ENCODE measurements at places on chromosomes 5 and 9.

DNA sequence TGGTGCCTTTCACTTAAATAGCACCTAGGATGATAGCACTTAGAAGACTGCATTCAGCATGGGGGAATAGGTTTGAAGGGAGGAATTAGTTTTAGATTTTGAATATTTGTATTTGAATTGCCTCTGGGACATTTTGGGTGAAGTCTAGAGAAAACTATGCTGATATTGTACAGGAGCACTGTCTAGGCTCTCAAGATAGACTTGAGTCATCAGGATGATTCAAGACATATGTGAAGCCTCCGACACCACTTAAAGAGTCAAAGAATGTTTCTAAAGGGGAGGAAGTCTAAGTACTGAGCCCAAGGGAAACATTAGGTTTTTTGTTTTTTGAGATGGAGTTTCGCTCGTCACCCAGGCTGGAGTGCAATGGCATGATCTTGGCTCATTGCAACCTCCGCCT, 63.9 kb upstream of the CCDC180 start:
- DNase-seq, result no peak

- peak; percentile 2 for DNase-seq
Observed at GRCh38 chr5:125835293-125836172, 587.7 kb upstream of the GRAMD2B start.

- no peak for DNase-seq
Observed at GRCh38 chr5:10789726-10790125, 28.7 kb upstream of the DAP start.

- no peak for DNase-seq
Observed at GRCh38 chr9:9881692-9882091, 731.1 kb downstream of the PTPRD start.

DNA sequence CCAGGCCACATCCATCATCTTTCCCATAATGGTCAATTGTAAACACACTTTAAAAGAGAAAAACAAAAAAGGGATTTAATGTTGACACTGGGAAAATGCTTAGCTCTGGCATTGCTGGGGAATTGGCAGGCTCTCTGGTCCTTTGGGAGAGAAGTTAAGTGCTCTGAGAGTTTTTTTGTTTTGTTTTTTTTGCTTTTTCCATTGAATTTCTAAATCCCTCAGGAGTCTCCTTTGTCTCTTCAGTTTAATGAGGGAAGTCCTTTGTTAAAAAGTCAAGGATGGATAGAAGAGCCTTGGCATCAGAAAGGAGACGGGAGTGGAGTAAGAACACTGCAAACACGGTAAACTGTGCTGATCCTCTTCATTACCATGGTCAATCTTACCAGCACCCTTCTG, 7.1 kb upstream of the HAND1 start:
- no peak for DNase-seq

GRCh38 chr5:156367597-156367996, 40.6 kb downstream of the SGCD start:
- DNase-seq, result no peak

- DNase-seq, result no peak
Observed at GRCh38 chr9:1927546-1927945, 87.6 kb upstream of the SMARCA2 start.

GRCh38 chr5:76526950-76527583, 96.1 kb downstream of the F2RL2 start:
- DNase-seq, result no peak

DNA sequence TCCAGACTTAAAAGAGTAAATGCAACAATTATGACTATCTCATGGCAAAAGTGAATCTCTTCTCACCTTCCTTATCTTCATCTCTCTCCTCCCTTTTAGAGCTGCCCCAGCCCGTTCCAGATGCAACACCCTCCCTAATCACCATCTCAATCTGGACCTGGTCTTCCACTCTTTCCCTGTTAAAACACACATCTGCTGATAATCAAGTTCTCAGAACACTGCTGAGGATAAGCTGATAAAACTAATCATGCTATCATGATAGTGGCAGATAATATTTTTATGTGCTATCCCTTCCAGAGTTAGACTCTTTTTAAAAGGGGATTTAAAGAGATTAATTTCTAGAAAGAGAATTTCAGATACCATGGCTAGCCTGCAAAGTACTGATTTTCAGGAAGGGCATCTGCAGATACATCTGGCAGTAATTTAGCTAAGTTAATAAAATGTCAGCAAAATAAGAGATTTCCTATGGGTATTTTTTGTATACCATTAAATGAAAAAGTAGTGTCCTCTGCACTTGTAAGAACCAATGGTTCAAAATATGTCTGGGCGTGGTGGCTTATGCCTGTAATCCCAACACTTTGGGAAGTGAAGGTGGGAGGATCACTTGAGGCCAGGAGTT, 17.2 kb downstream of the SGTB start:
- DNase-seq, result no peak

GRCh38 chr9:112617371-112617770, 100.5 kb downstream of the INIP start:
- no peak for DNase-seq

DNA sequence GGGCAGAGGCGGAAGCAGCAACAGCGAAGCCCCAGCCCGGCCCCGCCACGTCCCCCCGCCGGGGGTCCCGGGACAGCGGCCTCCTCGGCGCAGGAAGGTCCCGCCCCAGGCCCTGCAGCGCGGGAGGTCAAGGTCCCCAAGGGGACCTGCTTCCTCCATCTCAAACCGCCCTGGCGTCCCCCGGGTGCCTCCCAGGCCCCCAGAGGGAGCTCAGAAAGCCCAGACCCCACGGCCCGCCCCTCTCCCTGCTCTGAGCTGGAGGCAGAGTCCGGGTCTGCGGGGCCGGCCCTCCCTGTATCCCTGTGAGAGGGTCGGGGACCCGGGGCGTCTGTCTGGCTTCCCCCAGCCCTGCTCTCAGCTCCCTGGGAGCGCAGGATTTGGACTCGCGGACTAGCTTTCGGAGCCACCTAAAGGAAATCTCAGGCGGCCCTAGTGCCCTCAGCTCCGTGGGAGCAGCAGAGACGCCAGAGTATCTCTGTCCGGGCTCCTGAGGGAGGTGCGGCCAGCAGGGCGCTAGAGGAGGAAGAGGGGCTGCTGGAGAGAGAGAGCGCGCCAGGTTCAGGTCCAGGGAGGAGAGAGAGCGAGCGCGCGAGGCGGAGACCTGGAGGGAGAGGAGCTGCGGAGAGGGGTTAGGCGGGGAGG, 30.7 kb downstream of the EXOC3 start:
- DNase-seq, result peak; percentile 54

DNA sequence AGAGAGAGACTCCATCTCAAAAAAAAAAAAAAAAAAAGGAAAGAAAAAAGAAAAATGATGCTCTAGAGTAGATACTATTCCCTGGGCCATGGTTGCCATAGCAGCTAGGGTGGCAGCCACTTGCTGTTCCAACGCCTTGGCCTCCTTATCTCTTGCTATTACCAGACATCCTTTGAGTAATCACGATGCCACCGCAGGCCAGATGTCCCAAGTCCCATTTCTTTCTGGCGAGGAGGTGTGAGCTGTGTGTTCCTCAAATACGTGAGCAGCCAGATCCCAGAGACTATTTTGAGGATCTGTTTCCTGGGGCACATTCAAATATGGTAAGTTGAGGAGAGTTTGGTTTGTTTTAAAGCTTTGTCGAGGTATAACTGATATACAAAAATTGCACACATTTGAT, 23.4 kb upstream of the GFPT2 start:
- no peak for DNase-seq

GRCh38 chr5:147965715-147966114, 59.4 kb upstream of the C5orf46 start:
- no peak for DNase-seq

- DNase-seq, result no peak
Observed at GRCh38 chr5:3187771-3188425, 407.7 kb upstream of the IRX1 start.

Data from stimulated activated naive B cell treated with anti-CD40 and anti-IgM and Interleukin-4, amounts not matched to agents 10 μg/mL and 1 μg/mL and 100 μg/mL, for 72 hours (primary cell).